ENCODE measurements at places on chromosomes 1 and 21.

- no peak for DNase-seq
These were observed 57.9 kb downstream of the FGGY start for GRCh38 chr1:59354709-59355337.

- DNase-seq: no peak
These were observed 20.2 kb downstream of the PANK4 start for GRCh38 chr1:2506007-2506860.

DNA sequence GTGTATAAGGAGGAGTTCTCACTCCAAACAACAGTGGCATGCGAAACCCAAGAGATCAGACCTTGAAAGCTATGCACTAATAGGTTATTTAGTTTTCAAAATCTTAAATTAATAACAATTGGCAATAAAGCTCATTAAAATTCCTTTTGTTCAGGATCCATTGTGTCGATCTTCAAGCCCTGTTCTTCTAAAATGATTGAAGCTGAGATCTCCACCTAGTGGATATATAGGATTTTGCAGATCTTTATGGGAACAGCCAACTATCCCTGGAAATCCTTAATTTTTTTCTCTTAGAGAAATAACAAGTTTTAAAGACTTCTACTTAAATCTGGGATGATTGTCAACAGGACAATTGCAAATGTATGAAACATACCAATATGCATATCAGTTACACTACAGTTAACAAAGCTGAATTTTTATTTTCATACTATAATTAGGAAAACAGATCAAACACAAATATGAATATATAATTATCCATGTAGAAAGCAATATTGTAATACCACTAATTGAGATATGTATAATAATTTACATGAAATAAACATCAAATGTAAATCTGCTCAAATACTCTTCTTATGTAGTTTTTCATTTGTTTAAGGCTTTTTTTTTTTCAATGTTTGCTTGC is 43.3 kb downstream of the LRRC53 start:
- no peak for DNase-seq

DNA sequence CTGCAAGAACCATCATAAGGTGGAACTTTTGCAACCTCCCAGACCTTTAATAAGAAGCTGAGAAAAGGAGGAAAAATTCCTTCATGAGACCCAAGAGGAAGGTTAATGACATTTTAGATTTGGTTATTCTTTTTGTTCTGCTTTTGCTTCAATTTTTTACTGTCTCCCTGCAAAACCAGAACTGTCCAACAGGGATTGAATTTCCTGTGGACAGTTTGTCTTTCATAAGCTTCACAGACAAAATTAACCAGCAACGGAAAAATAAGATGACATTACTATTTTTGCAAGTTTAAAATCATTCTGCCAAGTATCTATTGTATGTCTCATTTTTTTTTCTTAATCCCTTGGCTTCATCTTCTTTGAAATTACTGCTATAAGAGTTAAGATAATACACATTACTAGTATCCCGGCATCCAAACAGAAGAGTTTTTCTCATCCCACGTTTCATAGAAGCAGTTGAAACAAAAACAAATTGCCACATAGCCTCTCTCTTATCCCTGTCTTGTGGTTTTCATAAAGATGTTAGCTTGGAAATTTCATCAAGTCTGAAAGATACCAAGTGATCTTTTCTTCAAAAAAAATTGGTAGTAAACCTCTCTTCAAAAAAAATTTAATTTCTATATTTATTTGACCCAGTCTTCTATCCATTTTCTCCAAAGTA is 465.3 kb upstream of the PTBP2 start:
- no peak for DNase-seq

- DNase-seq: no peak
These were observed 66.6 kb downstream of the TPR start for GRCh38 chr1:186308264-186309060.

Measured in effector CD4-positive, alpha-beta T cell (primary cell).